Activated CD4-positive, alpha-beta T cell treated with anti-CD3 and anti-CD28 coated beads for 24 hours (primary cell): ENCODE measurements at places on chromosomes 5 and 9.

- DNase-seq: no peak
Observed at GRCh38 chr9:131012396-131012917, 3.5 kb downstream of the LAMC3 start.

DNA sequence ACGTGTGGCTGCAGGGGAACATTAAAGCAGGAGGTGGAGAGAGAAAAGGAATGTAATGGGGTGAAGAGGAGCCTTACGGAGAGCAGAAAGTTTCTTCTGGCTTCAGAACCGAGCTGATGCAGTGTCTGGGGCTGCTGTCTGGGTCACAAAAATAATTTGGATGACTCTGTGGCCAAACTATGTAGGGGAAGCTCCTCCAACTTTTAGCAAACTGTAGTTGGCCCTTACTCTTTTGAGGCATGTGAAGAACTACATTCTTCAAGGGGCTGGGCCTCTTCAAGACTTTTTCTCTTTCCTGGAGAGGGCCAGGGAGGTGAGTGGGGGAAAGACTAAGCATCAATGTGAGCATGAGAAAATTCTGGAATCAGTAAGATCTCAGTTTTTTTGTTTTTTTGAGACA is 31.9 kb upstream of the SPARC start:
- no peak for DNase-seq

- no peak for DNase-seq
Observed at GRCh38 chr5:143194206-143194605, 209.3 kb downstream of the NR3C1 start.

DNA sequence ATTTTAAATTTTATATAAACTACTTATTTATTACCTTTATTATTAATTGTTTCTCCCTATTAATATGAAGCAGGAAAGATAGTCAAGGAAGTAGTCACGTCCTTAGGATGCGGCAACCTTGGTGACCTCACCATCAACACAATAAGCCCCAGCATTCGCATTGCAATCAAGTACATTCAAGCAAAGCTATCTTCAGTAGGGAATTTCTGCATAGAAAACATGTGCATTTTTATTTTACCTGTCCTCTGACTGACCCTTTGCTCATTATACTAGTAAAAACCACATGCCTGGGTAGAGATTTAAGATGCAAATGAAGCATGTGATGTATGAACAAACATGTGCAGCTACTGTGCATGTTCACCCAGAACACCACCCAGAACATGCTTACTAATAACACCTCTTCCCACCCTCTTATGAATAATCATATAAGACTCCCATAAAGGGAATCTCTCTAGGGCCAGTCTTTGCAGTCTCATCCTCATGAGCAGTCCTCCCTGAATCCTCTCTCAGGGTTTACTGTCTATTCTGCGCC is 869.6 kb downstream of the TAF11L14 start:
- no peak for DNase-seq

DNA sequence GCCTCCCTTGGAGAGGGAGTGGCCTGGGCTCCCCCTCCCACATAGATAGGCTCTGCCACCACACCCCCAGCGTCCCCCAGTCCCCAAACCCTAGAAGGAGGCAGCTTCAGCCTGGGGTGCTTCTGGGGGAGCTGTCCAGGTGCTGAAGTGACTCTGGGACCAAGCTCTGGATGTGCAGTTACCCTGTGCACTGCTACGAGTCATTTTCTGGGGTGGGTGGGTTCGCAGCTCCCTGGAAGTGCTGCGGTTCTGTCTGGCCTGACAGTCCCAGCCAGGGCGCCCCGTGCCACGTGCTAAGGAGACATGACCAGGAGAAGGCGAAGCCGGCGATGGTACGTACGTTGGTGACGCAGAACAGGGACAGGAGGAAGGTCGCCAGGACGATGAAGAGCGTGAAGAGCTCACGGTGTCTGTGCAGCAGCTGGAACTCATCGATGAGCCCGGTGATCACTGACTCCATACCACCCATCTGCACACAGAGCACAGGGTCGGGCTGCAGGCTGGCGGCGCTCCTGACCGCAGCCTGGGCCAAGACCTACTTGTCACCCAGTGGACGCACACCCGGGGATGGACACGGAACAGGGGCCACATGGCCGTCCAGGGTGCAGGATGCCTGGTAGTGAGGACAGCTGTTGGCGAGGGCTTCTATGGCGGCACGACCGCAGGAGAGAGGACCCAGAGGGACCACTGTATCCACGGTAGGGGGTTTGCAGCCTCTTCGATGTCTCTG is 35.7 kb downstream of the SLC6A3 start:
- DNase-seq: no peak

DNA sequence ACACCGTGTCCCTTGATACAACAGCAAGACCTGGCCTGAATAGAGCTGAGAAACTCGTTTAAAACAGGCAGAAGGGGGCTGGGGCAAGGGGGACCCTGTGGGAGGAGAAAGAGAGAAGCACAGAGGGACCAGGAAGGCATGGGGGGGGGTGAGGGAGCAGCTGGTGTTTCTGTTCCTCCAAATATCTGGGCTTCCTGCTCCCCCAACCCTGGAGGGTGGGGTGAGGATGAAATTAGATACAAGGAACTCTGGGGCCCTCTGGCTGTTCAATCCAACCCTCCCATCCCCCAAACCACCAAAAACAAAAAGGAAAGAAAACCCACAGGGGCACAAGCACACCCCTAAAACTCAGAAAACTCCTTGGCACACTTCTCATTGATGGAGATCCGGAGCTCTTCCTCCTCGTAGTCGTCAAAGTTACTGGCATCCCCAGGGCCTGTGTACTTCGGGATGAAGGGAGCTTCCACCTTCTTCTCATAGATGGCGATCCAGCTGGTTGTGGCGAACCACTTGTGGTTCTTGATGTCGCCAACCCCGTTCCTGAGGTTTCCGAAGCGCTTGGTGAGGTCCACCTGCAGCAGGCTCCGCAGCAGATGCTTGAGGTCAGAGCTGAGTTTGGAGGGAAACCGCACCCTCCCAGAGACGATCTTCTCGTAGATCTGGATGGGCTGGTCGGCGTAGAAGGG is 1.1 kb downstream of the PRKACG start:
- no peak for DNase-seq

GRCh38 chr5:147234825-147235635 is at the start of gene STK32A:
STK32A (plus strand) TSS chr5:147235026; CDS start chr5:147239635, 4,609 bp downstream.
- DNase-seq: no peak
